ENCODE measurements at places on chromosomes 6 and 20. TPM values are rescaled to one million over a fixed set of nuclear protein-coding genes. Genes with fewer than 3 reads are reported as not detected.

The OTOR gene
- not detected for total RNA-seq

The SEL1L2 gene
- total RNA-seq, result not detected

The MROH8 gene
- total RNA-seq, result 3.4 TPM

The CASP8AP2 gene
- total RNA-seq, result 11.1 TPM

The ZNF334 gene
- total RNA-seq, result 5.5 TPM

The DEFB132 gene
- not detected for total RNA-seq

The HSPA12B gene
- 5.8 TPM for total RNA-seq

The SIM1 gene
- total RNA-seq, result not detected

The FAM83B gene
- not detected for total RNA-seq

The PNLDC1 gene
- total RNA-seq, result not detected

The ALDH8A1 gene
- 0.43 TPM for total RNA-seq

The RBM24 gene
- 0.46 TPM for total RNA-seq

The PPIL4 gene
- 29.1 TPM for total RNA-seq

The ESR1 gene
- 2.6 TPM for total RNA-seq

The TRIM15 gene
- not detected for total RNA-seq

The COL19A1 gene
- total RNA-seq, result under 0.01 TPM

The ADGB gene
- not detected for total RNA-seq

The TAPBP gene
- 167 TPM for total RNA-seq

The FKBP1C gene
- total RNA-seq, result not detected

The SLC39A7 gene
- total RNA-seq, result 109 TPM

The NT5E gene
- 3.6 TPM for total RNA-seq

The GRIK2 gene
- 5.9 TPM for total RNA-seq

The COL21A1 gene
- 0.65 TPM for total RNA-seq

The CBLN4 gene
- total RNA-seq, result 11.4 TPM

The RNF144B gene
- total RNA-seq, result 9.6 TPM

The GGTLC1 gene
- total RNA-seq, result not detected

The SLC17A9 gene
- 3.1 TPM for total RNA-seq

The RAD21L1 gene
- not detected for total RNA-seq
